Breast epithelium (tissue), 4 donors: ENCODE measurements at places on chromosomes 2 and 18.

DNA sequence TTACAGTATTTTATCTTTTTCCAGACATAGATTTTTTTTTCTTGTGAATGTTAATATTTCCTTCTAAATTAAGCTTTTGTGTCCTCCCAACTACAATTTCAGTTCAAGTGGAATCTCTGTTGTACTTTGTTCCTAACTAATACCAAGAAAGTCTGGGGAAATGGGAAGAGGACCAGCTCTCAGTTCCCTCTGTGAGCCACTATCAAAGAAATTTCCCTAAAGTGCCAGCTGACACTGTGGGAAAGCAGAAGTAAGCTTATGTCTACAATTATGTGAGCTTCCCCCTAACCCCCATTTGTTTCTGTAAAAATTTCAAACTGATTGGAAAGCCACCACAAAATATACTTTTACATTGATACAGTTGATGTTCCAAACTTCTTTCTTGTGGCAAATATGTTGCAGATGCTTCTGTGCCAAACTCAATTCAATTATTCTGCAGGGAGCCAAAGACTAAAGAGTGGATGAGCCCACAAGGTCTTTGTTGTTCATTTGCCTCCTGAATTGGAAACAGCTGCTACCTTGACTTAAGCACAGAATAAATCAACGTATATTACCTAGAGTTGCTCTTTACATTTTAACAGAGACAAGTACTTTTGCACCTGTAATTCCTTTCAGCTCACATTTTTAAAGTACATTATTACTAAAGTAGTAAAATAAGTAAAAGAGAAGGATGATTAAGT is 306.6 kb downstream of the PTH2R start:
- no peak overlapping the region for H3K4me3 ChIP-seq
- no peaks in the 10 kb centered on the region for H3K36me3 ChIP-seq
- no peaks in the 10 kb centered on the region for H3K27me3 ChIP-seq
- no peaks in the 10 kb centered on the region for H3K4me1 ChIP-seq

DNA sequence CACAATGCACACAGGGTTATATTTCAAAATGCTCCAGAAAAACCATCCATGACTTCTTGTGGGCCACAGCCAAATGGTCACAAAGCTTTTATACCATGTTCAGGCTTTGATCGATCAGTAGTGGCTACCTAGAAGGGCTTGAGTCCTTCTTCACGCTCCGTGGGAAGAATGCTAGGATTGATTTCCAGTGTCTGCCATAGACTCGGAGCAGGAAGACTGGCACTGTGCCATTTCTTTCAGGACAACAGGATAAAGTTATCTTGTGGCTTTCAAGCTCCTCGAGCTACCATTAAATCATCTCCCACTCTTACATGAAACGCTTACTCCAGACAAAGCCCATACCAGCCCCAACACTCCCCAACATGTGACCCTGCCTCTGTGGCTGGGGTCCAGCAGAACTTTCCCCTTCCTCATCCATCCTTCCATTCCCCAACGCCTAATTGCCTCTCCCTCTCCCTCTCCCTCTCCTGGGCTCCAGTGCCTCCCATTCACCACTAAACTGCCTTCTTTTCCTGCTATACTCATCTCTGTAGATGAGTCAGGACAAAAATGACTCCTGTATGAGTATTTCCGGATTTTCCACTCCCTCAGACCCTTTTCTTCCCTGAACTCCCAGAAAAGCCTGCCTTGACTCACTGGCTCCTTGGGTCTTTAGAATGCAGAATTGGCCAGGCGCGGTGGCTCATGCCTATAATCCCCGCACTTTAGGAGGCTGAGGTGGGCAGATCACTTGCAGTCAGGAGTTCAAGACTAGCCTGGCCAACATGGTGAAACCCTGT is 40.9 kb downstream of the ADD2 start:
- no peaks in the 10 kb centered on the region for H3K4me1 ChIP-seq
- no peaks in the 10 kb centered on the region for H3K27me3 ChIP-seq
- H3K27ac ChIP-seq = no peak overlapping the region
- no peak for DNase-seq

DNA sequence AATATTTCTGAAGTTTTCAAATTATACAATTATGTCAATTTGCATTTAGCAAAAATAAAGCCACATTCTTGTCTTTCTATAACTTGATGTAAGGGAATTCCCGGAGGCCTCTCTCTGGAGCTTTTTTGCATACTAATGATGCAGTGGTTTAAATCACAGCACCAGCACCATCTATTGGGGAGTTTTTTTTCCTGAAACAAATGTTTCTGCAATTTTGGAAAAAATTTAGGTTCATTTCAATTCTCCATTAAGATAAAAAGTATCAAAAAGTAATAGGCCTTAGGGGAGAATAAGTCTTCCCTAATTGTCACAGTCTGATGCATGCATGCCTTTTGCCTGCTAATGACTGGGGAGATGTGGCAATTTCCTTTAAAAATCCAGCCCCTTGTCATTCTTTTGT is 13.5 kb downstream of the CBLN2 start:
- H3K36me3 ChIP-seq = no peaks in the 10 kb centered on the region
- no peaks in the 10 kb centered on the region for H3K27me3 ChIP-seq
- H3K4me3 ChIP-seq = no peak overlapping the region
- DNase-seq = no peak

DNA sequence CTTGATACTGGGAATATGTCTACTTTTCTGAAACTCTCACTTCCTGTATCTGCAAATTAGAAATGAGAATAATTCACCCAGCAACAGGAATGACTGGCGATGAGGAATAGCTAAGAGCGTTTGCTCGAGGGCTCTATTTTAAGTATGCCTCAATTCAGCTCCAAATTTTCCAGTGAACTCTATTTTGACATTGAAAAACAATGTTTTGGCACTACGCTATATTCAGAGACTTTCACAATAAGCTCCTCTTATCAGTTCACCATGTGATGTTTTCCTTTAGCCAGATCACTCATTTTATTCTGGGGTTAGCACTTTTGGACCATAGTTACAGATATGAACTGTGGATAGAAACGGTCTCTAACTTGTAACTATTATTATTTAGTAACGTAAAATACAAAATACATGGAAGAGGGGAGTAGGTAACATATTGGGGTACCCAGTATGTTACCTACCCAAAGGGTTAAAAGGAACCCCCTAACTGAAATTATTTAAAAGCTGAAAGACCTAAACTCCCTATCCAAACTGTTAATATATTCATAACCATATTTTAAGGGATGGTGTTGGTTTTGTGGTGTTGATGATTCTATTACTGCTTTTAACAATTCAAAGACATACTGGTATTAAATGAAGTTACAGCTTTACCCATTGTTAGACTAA is 28.1 kb downstream of the SLC40A1 start:
- H3K27ac ChIP-seq = peak overlapping the region; percentile 59
- H3K36me3 ChIP-seq = no peaks in the 10 kb centered on the region
- no peak overlapping the region for H3K4me3 ChIP-seq
- no peaks in the 10 kb centered on the region for H3K27me3 ChIP-seq
- no peaks in the 10 kb centered on the region for H3K4me1 ChIP-seq

GRCh38 chr2:199191461-199191860 is 266.3 kb downstream of the SATB2 start:
- DNase-seq = no peak
- H3K27me3 ChIP-seq = no peaks in the 10 kb centered on the region
- no peak overlapping the region for H3K4me3 ChIP-seq
- no peaks in the 10 kb centered on the region for H3K4me1 ChIP-seq
- no peak overlapping the region for H3K27ac ChIP-seq

- H3K4me3 ChIP-seq = no peak overlapping the region
- H3K27ac ChIP-seq = peak overlapping the region; percentile 39
- DNase-seq = no peak
- H3K36me3 ChIP-seq = no peaks in the 10 kb centered on the region
Measured at GRCh38 chr18:12819322-12819721, 64.7 kb downstream of the PTPN2 start.

DNA sequence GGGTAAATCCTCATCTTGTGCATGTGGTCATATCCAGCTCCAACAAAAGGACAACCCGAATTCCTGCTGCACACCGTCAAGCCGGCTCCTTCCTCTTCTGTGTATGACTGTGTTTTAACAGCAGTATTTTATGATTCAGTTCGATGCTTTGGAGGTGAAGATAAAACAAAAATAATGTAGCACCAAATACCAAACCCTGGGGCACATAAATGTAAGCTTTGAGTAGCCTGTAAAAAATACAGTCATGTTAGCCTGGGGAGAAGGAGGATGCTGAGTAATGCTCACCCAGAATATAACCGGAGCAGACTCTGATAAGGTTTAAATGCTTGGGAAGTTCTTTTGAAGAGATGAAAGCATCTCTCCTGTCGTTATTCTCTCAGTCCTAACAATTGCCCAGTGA is 225.0 kb downstream of the SUCLG1 start:
- H3K27me3 ChIP-seq = no peaks in the 10 kb centered on the region
- H3K27ac ChIP-seq = no peak overlapping the region
- DNase-seq = no peak
- H3K4me3 ChIP-seq = no peak overlapping the region
- no peaks in the 10 kb centered on the region for H3K36me3 ChIP-seq
- no peaks in the 10 kb centered on the region for H3K4me1 ChIP-seq

DNA sequence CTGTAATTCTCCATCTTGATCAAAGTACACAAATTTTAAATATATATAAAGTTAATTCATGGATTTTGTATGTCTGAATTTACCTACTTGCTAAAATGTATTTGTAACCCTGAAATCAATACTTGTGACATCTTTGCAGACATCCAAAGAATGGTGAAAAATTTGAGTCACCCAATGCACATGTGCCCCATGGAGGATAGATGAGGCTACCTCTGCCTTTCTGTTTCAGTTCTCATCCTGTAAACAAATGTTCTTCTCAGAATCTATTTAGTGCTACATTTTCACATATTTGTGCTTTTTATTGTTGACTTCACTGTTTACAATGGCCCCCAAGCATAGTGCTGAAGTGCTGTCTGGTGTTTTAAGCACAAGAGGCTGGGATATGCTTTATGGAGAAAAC is 171.5 kb downstream of the LRATD1 start:
- H3K36me3 ChIP-seq = no peaks in the 10 kb centered on the region
- no peaks in the 10 kb centered on the region for H3K27me3 ChIP-seq
- H3K27ac ChIP-seq = no peak overlapping the region
- H3K4me3 ChIP-seq = no peak overlapping the region
- H3K4me1 ChIP-seq = no peaks in the 10 kb centered on the region
